ENCODE measurements at places on chromosomes 1 and 21.

DNA sequence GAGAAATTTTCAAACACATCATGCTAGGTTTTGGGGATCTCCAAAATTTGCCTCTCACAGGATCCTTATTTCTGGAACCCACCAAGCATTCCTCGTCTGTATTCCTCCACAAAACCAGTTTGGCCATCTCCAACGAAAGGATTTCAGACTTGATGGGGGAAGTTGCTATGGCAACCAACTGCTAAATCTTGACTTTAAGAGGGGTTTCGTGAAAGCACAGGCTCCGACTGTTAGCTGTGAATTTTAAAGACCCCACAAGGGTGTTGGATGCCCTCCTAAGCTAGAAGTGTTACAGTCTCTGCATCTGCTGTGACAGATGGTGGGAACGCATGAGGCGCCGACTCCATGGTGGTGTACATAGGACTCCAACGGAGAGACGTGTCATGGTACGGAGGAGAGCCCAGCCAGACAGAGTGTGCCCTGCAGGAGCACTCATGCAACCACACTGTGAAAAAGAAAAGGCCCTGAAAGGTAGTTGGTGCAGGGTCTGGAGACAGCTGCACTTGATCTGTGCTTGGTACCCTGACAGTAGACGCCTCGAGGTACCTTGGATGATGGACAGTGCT is 147.1 kb downstream of the ASTN1 start:
- no peak for DNase-seq

DNA sequence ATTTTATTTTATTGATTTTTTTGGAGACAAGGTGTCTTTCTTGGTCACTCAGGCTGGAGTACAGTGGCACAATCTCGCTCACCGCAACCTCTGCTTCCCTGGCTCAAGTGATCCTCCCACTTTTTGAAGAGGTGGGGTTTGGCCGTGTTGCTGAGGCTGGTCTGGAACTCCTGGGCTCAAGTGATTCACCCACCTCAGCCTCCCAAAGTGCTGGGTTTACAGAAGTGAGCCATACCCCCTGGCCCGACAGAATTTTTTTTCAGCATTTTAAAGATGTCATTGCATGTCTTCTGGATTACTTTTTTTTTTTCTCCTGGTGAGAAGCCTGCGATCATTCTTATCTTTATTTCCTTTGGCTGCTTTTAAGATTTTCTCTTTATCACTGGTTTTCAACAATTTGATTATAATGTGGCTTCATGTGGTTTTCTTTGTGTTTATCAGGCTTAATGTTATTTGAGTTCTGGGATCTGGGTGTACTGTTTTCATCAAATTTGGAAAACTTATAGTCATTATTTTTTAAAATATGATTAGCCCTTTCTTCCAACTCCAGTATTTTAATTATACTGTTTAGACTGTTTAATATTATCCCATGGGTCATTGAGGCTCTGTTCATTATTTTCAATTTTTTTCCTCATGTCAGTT is 23.1 kb upstream of the PTBP2 start:
- no peak for DNase-seq

DNA sequence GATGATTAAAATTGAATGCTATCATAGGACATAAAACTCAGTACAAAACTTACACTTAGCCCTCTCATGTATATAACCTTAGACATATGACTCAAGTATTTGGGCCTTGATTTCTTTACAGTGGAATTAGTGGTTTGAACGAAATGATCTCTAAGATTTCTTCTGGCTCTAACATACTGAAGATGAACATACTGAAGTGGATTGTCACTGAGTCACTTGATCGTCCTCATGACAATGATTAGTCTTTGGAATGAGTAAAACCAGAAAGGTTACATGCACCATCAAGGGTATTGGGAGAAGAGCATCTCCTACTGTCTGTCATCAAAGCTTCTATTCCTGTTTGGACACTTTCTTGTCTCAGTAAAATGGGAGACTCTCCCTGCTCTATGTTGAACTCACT is 17.4 kb downstream of the FMN2 start:
- no peak for DNase-seq

- no peak for DNase-seq
Measured at GRCh38 chr21:43262427-43262826, 93.6 kb downstream of the CRYAA start.

GRCh38 chr1:1914971-1915692 is at the start of gene CALML6:
CALML6 (plus strand) TSS chr1:1915260; CDS start chr1:1915281, 21 bp downstream.
- DNase-seq: no peak

DNA sequence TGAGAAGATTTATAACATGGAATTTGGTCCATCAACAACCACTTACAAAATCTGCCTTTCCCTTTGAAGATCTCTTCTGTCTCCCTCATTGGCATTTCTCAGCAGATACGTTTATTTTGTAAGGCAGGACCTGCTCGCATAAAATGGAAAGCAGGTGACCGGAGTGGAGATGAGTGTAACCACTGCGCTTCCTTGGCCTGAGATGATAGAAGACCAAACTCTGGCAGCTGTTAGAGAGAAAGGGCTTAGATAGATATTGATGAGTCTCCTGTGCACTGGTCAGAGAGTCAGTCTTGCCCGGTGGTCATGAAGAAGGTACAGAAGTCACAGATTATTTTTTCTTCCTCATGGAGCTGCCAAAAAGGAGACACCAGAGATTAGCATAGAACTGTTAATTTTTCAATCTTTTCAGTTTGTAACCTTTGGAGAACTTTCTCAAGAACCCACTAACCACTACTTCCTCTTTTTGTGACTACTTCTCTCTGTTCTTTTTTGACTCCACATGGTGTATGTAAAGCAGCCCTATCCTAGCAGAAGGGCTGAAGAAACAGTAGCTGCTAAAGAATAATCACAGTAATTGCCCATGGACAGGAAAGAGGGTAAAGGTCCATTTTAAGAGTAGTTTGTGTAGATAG is 47.6 kb downstream of the FCRL3 start:
- DNase-seq: no peak

- no peak for DNase-seq
Measured at GRCh38 chr1:180919183-180919700, 6.5 kb downstream of the KIAA1614 start.

DNA sequence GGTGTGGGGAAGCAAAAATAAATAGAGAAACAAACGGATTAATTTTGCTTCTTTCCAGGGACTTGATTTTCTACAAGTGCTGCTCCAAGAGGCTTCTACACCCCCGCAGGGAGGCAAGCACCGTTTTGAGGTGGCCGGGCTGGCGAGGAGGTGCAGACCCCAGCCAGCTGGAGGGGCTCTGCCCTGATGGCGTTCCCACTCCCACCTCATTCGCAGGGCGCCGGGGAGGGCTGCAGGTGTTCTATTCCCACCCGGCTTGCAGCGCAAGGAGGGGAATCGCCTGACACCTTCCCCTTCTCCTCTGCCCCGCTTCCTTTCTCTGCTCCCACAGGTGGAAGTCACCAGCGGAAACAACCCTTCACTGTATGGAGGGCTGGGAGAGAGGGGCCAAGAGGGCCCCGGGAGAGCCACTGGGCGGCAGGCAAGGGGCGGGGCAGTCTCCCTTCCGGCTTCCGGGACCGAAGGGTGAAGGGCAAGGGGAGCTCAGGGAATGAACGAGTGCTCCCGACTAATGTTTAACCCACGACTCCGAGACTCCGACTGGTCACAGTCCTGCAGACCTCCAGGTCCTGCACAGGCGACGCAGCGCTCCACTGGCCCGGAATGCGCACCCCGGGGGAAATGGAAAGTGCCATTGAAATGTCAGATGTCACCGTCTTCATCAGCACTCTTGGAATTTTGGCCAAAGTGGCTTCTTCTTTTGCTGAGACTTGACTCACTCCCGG is 29.1 kb downstream of the TEX35 start:
- DNase-seq: no peak

GRCh38 chr1:111630567-111630966 is 11.0 kb downstream of the RAP1A start:
- DNase-seq: no peak

DNA sequence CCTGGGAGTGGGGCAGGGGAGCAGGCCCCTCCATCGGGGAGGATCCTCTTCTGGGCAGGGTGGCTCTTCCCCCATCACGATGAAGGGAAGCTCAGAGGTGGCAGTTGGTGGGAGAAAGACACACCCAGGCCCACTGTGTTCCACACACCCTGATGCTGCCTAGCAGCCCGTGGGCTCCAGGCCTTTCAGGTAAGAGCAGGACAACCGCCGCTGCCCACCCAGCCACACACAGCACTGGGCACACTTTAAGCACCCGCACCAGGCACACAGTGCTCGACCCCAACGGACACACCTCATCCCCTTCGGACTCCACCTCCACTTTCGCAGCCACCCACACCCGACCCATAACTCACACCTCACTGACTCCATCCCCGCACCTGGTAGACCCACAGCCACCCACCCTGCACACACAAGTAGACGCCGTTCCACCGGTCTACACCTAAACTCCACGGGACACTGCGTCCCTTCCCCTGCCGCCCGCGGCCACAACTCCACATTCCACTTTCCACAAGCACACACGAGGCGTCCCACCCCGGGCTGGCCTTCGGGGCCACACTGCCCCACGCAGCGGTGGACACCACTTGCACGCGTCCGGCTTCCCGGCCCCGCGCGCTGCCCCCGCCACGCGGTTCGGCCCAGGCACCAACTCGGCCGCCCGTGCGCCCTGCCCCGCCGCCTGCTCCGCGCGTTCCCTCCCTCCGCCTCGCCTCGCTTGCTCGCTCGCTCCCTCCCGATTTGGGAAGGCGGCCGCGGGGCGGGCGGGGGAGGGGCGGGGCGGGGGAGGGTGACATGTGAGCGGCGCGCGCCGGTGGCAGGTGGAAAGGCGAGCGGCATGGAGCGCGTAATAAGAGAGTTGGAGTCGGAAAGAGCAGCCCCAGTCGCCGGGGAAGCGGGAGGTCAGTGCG is at the start of gene KCNQ4:
Gene KCNQ4 (plus strand): TSS at position 787 of the 905 bp plus-strand sequence. CDS start 307 bp downstream, outside the sequence.
- DNase-seq: peak; percentile 18

DNA sequence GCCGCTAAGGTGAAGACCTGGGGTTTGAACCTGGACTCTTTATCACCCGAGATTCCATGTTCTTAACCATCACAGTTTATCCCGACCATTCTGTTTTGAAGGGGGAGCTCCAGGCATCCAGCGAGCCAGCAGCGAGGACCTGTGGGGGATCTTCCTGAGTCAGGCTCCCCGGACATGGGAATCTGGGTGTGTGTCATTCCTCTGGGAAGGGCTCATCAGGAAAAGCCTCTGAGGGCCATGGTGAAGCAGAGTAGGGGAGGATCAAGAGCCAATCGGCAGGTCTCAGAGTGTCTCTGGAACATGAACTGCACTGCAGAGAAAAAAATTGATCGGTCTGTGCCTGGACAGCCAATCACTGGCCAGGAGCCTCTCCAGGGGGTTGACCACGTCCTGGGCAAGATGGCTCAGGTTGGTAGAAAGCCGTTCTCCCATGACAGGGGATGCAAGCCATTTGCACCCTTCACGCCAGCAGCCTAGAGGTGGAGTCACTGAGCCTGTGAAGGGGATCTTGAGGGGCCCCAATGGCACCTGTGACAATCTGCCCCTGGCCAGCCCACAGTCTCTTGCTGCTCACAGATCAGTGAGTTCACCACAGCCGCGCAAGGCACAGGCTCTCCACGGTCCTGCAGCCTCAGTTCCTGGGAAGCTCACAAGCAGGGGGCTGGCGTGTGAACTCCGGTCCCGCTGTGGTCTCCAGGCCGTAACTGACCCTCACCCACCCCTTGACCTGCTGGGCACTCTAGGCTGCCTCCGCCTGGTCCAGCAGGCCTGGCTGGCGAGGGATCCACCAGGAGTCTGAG is 20.4 kb upstream of the ACTRT2 start:
- DNase-seq: no peak

- DNase-seq: no peak
Measured at GRCh38 chr1:241453732-241454131, 65.8 kb downstream of the FH start.

GRCh38 chr1:906600-907420 is 16.9 kb upstream of the SAMD11 start:
- no peak for DNase-seq

DNA sequence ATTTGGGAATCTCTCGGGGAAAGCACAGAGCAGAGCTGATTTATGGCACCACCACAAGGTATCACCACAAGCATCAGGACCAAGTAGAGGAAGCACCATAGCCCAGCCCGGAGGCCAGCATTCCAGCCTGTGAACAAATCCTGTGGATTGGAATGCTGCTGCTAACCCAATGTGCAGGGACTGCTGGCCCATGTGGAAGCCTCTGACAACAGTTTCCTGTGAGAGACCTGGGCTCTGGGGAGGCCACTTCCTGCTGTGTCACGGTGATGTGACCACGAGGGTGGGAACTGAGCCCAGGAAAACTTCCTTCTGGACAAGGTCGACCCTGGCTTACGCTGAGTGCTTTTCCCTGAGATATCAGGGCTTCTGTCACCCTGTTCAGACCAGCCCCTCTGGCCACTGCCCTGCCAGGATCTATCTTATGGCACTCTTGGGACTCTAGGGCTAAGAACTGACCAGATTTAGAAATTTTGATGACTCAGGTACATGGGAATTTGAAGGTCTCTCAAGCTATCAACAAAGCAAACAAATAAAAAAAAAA is 88.3 kb upstream of the NGF start:
- DNase-seq: no peak

- DNase-seq: no peak
Measured at GRCh38 chr1:196183941-196184340, 424.3 kb downstream of the KCNT2 start.

DNA sequence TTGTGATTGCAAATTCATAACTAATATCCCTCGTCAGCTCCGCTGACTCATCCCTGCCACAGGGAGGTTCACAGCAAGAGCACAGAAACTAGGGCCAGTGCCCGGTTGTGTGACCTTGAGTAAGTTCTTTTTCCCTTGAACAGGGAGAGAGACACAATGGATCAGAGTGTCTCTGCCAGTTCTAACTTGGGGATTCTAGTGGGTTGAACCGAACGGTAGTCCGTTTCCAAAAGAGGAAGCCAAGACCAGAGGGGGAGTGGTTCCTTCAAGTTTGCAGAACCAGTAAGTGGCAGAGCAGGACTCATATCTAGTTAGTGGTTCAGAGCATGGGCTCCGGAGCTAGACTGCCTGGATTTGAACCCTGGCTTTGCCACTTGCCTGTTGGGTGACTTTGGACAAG is 4.9 kb upstream of the SHISA4 start:
- DNase-seq: no peak

- no peak for DNase-seq
Measured at GRCh38 chr1:201062511-201063091, 39.1 kb upstream of the KIF21B start.

DNA sequence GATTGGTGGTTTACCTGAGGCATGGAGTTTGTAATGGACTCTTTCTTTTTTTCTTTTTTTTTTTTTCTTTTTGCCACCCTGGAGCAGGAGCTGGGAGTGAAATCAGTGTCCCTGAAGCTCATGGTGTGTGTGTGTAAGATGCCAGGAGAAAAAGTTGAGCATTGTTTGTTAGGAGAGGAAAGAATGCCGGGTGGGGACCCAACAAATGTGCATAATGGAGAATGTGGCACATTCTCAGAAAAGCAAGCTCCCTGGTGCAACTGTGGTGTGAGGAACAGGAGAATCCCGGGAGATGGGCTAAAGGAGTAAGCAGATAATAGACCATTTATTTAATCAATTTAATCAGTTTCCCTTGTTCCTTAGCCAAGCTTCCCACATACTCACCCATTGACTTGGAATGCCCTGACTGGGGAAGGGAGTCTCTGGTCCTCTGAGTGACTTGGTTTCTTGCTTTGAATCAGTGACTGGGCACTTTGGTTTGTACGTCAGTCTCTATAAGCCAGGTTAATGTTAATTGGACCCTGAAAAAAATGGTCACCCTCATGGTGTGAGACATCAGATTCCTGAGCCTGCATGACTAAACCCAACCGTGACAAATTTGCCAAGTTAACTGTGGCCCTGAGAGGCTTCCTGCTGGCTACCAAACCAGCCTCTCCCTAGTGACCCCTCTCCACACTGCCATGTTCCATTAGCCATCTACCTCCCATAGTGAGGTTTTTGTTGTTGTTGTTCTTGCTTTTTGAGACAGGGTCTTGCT is 43.9 kb upstream of the ITPKB start:
- no peak for DNase-seq

All from activated T-cell treated with anti-CD3 and anti-CD28 coated beads for 4 hours (primary cell).